ENCODE measurements at places on chromosomes 12 and 14.

DNA sequence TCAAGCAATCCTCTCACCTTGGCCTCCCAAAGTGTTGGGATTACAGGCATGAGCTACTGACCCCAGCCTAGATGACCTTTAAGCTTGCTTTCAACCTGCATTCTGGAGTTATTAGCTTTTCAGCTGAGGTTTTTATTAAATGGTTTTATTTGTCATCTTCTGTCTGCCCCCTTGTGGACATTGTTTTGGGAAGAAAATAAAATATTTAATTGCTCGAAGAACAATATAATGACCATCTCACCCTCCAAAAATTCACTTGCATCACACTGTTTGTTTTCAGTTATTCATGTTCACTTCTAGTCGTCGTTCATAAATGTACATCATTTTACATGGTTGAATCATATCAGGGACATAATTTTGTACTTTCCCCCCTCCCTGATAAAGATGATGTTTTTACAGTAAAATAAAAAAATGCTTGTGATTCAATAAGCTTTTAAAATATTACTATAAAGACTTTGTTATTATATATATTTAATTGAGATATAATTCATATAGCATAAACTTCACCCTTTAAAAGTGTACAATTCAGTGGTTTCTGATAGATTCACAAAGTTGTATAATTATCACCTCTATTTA lies 10.1 kb upstream of the SPATS2 start:
- DNase-seq = peak; percentile 70

DNA sequence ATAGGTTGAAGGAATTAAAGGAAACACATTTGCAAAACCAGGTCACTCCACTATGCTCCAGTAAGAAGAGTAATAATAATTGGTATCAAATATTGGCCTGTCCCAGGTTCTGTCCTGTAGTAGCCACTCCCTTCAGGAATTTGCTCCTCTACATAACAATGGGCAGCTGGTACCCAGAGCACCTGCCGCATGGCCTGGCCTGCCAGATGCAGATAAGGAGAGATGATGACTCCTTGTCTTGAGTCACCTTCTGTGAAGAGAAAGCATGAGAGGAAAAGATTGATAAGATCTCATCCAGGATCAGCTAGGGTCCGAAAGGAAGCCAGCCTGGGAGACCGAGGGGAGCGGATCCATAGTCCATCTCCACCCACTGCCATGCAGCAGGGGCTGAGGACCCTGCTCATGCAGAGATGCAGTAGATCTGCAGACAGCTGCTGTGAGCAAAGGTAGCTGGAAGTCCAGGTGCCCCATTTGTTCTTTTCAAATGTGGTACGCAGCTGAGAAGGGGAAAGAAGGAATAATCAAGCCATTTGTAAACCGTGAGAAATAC lies 24.3 kb downstream of the VCPKMT start:
- no peak for DNase-seq

DNA sequence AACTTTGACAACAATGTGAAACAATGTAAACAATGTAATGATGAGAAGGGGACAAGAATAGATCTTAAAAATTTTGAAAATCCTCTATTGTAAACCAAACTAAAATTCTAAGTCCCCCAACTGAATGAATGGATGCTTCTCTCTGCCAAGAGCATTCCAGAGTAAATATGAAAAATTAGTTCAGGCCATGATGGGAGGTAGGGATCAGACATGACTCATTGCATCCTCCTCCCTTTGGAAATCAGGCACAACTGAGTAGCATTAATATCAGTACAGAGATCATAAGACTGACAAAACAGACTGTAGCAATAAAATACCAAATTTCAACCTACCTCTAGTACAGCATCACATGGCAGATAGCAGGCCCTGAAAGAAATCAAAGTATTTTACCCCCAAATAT lies 559.9 kb downstream of the C12orf50 start:
- no peak for DNase-seq

DNA sequence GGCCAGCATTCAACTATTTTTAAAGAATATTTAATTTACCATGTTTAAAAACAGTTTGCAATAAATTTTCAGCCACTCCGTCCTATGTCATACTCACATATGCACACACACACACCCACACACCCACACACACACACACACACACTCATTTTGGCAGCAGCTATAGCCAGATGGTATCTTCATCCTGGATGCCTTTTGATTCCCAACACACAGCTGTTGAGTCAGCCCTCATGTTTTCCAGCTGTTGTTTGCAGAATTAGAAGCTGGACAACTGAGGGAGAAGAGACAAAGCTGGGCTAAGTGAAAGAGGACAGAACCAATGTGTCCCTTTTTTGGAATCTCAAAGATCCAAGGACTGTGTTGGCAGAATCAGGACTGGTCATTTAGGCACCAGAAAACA lies 80.0 kb upstream of the EGLN3 start:
- no peak for DNase-seq

DNA sequence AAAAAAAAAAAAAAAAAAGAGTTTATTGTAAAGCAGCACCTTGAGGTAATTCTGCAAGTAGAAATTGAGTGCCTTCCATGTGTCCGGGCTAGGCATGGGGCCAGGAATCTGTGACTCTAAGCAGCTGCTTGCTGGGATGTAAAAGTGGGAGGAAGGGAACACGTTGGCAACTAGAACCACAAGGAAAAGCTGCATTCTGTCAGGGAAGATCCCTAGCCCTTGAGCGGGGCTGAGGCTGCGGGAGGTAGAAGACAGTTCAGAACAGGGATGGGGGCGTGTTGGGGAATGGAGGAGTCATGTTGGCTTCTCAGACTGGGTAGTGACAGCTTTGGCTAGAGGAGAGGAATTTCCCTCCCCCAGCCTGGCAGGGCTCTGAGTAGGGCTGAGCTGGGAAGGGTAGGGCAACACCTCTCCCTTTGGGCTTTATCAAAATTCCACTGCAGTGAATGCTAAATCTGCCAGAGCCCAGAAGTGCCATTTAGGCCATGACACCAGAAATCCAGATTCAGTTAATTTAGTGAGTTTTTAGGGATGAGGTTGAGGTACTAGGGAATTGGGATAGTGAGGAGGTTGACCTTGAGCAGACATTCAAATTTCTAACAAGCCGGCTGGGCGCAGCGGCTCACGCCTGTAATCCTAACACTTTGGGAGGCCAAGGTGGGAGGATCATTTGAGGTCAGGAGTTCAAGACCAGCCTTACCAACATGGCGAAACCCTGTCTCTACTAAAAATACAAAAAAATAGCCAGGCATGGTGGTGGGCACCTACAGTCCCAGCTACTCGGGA lies 3.4 kb upstream of the TRAFD1 start:
- peak; percentile 33 for DNase-seq

DNA sequence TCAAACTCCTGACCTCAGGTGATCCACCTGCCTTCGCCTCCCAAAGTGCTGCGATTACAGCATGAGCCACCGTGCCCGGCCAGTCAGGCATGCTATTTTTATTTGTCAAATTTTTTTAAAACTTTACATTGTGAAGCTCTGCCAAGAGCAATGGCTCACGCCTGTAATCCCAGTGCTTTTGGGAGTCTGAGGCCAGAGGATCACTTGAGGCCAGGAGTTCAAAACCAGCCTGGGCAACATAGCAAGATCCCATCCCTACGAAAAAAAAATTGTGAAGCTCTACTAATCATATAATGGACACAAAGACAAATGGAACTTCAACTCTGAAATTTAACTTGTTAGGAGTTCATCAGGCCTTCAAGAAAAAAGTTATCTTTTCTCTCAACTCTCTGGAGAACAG lies 1.9 kb downstream of the R3HDM2 start:
- no peak for DNase-seq

DNA sequence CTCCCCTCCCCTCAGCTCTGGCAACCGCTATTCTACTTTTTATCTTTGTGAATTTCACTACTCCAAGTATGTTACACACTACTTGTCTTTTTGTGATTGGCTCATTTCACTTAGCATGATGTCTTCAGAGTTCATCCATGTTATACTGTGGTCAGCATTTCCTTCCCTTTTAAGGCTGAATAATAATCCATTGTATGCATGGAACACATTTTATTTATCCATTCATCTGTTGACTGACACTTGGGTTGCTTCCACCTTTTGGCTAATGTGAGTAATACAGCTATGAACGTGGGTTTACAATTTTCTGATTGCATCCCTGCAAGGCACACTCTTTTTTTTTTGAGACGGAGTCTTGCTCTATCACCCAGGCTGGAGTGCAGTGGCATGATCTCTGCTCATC lies 53.0 kb upstream of the FUT8 start:
- DNase-seq = peak; percentile 21

- DNase-seq = no peak
These were observed 40.1 kb upstream of the DCN start for GRCh38 chr12:91222746-91223145.
